Kidney epithelial cell (primary cell): ENCODE measurements at places on chromosomes 4 and X.

DNA sequence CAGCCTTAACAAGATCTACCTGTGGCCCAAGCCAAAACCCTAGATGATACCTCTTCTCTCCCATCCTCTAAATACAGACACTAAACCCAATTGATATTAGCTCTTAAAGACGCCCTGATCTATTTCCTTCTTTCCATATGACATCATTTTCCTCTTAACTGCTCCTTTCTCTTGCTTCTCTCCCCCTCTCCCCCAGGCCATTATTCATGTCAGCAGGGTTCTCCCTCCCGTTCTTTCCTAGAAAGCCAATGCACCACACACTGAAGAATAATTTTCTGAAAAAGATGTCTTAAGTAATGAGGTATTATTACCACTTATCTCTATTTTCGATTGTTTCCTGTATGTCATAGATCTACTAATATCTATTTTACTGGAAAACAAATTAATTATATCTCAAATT lies 9.7 kb upstream of the ING2 start:
- DNase-seq = no peak

DNA sequence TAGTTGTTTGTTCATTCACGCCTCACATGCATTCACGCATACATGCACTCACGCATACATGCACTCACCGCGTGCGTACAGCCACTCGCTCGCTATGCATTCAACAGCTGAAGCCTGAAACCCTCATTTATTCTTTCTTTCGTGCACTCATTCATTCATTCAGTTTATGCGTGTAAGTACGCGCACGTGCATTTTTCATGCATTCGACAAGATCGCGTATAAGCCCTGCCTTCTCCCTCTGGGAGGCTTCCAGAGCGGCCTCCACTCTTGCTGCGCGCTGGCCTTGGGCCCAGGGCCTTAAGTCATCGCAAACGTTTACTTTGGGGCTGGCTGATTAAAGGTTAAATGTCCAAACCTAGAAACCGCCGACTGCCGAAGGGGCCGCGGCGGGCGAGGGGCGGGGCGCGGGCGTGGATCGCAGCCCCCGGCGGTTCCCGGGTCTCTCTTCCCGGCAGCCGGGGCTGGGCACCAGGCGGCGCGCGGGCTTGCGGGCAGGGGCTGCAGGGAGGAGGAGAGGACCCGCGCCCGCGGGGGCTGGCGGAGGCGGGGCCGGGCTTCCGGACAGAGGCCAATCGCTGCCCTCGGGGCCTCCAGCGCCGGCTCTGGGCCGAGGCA lies at the start of gene GYG2:
TSS of gene GYG2 (plus strand) at position 587 of the 615 bp plus-strand sequence. CDS start 1,259 bp downstream, outside the sequence.
- no peak for DNase-seq

DNA sequence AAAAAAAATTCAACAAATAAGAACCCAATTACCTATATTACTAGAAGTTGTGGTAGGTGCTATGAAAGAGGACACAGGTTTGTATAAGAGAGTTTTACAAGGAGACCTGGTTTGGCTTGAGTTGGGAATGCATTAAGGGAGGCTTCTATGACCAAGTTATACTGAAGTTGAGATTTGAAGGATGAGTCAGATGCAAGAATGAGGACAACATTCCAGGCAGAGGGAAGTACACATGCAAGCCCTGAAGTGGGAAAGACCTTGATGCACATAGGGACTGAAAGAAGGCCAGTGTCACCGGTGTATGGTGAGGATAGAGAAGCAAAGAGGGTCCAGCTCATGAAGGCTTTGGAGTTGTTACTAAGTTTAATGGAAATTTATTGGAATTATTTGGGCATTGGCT lies 52.2 kb downstream of the ANK2 start:
- DNase-seq = peak; percentile 2

DNA sequence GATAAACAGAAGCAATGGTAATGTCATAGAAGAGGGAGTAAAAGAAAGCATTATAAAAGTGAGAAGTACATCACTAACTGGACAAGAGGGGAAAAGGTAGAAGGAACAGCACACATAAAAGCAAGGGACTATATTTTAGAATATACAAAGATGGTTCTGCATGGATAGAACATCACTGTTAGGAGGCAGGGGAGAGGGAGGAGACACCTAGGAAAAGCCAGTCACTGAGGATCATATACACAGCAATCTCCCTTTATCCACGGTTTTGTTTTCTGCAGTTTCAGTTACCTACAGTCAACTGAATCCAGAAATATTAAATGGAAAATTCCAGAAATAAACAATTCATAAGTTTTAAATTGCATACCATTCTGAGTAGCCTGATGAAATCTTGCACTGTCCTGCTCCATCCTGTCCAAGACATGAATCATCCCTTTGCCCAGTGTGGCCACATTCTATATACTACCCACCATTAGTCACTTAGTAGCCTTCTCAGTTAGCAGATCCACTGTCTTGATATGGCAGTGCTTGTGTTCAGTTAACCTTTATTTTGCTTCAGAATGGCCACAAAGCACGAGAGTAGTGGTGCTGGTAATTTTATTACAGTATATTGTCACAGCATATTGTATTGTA lies 74.2 kb downstream of the PPA2 start:
- DNase-seq = peak; percentile 45

DNA sequence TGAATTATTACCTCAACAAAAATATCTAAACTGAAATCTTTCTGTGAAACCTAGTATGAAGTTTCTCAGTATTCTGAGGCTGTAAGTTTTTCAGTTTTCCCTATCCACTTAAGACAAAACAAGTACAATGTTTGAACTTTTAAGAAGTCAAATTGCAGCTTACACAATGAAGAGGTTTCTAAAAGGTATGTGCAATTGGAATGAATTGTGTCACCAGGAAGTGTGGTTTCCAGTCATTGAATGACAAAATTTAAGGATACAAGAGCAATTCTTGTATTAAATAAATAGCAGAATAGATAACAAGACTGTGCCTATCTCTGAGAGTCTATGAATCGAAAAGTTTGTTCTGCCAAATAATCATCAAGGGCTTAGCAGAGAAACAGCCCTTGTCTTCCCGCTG lies 207.3 kb downstream of the ANKRD50 start:
- no peak for DNase-seq

DNA sequence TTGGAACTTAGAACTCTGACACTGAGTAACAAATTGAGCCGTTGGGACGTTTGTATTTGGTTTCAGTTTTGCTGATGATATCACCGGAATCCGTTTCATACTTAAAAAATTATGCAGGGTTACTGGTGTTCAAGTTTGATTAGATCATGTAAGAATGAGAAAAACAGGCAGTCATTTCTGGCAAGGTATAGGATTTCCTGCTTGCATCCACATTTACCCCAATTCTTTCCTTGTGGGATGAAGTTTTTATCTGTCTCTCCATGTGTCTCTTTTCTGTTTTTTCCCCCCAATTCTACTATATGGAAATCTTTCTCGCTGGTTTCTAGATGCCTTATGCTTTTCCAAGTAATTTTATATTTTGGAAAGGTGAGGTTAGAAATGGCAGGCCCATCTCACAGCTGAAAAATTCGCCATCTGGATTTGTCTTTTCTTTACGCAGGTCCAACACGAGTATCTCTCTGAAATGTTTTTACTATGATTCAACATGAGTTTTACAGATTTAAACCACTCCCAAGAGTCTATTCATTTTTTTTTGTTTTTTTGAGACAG lies 197.9 kb downstream of the SHOX start:
- no peak for DNase-seq

DNA sequence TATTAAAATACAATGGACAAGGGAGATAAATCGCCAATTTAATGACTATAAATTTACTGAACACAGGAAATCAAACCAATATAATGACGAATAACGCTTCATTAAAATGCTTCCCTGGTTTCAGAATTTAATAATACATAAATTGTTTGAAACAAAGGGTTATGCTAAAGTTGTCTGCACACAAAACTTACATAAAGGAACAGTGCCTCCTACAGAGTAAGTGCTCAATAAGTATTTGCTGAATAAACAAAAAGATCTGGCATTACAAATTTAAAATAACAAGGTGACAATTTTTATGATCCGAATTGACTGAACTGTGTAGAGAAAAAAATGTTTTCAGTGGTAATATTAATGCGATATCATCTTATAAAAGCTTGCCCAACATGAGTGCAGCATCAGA lies 69.6 kb downstream of the NOCT start:
- no peak for DNase-seq

- DNase-seq = no peak
Observed at GRCh38 chr4:88008122-88008742, 797 bp downstream of the PKD2 start.
